Hematopoietic multipotent progenitor cell (in vitro differentiated cells): ENCODE measurements at places on chromosomes 1 and 21.
A peak's percentile ranks its signal among the peaks of the same experiment; 100 is the strongest.

GRCh38 chr21:15015622-15016471, 49.0 kb downstream of the NRIP1 start:
- DNase-seq, result no peak

GRCh38 chr1:34858901-34859445, 576 bp downstream of the SMIM12 start:
- no peak for DNase-seq

DNA sequence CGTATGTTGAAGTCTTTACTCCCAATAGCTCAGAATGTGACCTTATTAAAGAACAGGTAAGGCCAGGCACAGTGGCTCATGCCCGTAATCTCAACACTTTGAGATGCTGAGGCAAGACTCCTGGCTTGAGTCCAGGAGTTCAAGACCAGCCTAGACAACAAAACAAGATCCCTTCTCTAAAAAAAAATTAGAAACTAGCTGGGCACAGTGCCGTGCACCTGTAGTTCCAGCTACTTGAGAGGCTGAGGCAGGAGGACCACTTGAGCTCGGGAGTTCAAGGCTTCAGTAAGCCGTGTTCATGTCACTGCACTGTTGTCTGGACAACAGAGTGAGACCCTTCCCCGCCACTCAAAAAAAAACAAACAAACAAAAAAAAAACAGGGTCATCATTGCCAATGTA, 171.3 kb downstream of the RERE start:
- no peak for DNase-seq

DNA sequence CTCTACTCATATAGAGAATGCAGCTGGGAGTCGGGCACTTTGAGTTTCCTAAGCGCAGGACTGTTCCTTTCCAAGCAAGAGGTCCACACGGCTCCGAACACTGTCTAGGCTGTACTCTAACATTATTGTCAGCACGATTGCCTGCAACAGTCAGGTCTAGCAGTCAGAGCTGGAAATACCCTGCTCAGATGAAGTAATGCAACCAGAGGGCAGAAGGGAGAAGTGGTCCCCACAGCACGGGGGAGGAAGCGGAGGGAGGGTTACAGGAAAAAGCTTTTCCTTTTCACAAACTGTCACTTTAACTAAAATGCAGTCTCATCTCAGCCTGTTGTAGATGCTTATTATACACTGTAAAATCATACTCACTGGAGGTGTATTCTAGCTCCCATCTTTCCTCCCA, 98.9 kb upstream of the SLC44A3 start:
- peak; percentile 95 for DNase-seq

- no peak for DNase-seq
Measured at GRCh38 chr1:228185641-228185965, 20.0 kb downstream of the IBA57 start.

DNA sequence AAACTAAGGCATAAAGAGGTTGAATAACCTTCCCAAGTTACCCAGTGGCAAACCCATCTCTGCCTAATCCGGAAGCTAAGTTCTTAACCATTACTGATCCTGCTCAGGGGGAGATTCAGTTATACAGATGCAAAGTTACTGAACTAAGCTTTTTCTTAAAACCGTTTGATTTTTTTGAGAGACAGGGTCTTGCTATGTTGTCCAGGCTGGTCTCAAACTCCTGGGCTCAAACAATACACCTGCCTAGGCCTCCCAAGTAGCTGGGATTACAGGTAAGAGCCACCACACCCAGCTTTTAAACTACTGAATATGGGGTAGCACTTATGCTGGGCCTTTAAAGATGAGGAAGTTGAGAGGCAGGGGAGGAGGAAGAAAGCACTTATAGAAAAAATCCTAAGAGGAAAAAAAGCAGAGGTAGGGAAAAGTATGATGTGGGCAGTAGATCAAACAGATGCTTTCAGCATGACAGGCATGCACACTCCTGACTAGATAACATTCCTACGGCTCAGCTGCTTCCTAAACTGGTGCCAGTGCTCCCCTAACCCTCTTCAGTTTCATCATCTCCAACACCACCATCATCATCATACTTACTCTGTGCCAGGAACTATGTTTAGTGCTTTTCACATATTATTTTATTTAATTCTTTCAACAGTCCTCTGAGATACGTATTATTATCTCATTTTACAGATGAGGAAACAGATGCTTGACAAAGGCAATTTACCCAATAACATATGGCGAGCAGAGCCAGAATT, 5.8 kb downstream of the PAFAH2 start:
- DNase-seq, result no peak

- peak; percentile 96 for DNase-seq
Measured at GRCh38 chr1:35577071-35577998, 4.2 kb downstream of the TFAP2E start.
